ENCODE measurements at places on chromosomes 4 and X.

DNA sequence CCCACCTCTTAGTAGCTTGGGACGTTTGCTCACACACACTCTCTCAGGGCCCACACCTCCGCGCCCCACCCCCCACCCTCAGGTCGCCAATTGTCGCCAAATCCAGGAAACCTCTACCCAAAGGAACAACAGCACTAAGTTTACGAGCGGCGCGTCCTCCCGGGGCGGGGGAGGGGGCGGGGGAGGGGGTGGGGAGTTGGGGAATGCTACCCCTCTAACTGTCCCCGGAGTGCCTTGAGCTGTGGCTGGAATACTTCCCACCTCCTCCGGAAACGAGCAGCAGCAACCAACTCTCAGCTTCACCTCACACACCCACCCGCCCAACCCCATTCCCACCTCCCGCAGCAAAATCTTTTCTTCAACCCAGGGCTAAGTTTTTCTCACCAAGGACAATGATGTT, 135.6 kb upstream of the ZIC3 start:
- ATAC-seq, result no peak

GRCh38 chr4:111502626-111503025, 642.6 kb upstream of the FAM241A start:
- ATAC-seq, result no peak

DNA sequence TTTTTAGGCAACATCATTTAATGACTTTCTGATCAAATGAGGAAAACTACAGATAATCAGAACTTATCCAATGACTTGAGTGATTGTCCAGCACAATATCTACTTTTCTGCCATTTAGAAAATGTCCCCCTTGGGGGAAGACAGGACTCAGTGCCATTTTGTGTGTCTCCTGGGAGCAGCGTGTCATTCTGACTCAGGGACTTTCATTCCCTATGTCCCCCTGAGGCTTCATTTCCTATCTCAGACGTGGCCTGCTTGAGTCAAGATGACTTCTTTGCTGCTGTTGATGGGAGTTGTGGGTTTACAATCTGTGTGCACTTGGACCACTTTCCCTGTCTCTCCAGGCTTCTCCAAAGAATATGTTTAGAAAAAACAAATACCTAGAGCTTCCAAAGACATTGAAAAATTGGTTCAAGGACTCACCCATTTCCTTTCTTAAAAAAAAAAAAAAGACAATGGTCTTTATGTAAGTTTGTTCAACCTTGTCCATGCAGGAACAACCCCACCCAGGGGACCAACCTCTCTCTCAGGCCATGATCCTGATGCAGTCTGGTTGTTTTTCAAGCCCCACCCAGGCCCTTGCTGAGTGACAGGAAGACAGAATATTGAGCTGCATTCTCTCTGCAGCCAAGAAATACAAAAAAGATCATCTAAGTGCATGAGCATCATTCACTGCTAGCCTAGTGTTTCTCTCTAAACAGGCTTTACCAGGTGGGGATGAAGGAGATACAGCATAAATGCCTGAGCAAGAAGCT, 34.3 kb upstream of the TMEM154 start:
- ATAC-seq, result no peak

DNA sequence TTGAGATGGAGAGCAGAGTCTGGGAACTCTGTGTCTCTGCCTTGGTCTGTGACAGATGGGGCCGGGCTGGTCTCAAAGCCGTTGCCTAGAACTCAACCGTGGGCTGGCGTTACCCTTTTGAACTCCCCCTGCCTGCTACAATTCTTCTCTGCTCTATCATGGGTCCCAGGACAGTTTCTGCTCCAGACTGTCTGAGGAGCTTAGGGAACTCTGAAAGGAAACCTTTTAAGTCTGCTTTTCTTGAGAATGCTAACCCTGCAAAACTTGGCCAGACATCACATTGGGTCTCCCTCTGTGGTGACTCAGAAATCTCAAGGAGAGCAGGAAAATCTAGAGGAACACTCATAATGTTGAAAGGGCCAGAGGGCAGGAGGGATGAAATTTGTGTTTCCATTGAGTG, 240.6 kb downstream of the CBR4 start:
- no peak for ATAC-seq

All from motor neuron (in vitro differentiated cells).